ENCODE measurements at places on chromosomes 3 and 15. TPM values are rescaled to one million over a fixed set of nuclear protein-coding genes. Genes with fewer than 3 reads are reported as not detected.

Gene SLC27A2
- 6.8 TPM for total RNA-seq

GRCh38 chr3:188749010-188749617, 422.7 kb upstream of the TPRG1 start:
- peak; percentile 85 for DNase-seq

DNA sequence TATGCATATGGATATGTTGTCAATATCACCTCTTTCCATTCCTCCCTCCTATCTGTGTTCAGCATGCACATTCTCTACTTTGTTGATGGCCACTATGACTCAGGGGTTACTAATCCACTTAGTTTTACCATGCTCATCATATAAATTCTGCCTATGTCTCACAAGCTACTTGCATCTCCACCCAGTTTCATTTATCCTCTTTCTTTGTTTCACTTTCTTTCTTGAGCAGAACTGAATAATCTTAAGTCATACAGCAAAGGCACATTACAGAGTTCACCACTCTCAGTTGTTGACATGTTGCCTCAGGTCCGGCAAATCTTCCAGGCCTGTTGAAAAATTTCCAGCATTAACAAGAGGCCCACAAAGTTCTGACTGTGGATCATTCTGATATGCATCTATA, 71.5 kb downstream of the SSR3 start:
- no peak for DNase-seq

GRCh38 chr3:152346740-152347139, 78.0 kb downstream of the MBNL1 start:
- DNase-seq: no peak

DNA sequence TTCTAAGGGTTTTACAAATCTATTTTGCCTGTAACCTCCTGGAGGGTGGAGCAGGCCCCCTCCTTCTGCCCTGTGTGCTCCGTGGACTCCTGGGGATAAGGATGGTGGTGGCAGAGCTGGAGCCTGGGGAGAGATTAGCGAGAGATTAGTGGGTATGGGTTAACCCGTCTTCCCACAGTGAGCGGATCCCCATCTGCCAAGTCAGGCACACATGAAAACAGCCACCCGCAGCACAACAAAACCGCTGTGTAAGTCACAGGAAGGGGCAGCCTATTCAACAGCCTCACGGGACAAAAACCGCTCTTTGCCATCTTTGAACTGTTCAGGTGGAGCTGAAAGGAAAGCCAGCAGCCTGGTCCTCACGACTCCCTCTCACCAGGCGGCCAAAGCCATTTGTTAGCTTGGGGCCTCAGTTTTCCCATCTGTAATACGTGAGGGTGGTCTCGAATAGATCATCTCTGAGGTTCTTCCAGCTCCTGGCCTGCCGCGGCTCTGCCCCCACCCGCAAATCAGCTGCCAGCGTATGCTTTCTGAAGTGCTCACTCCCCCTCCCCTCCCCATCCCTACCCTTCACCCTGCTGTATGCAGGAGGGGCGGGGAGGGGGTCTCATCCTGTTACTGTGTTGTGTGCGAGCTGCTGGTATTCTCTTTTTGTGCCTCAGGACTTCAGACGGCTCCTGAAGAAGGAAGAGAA, 43.6 kb downstream of the PDIA5 start:
- DNase-seq: no peak

Data from endodermal cell (in vitro differentiated cells).